Dermis blood vessel endothelial cell (primary cell): ENCODE measurements at places on chromosomes 1 and 21. TPM values are rescaled to one million over a fixed set of nuclear protein-coding genes. Genes with fewer than 3 reads are reported as not detected.

Gene STK40
- 20.4 and 57.0 TPM in 2 replicates for total RNA-seq

Gene RGS2
- total RNA-seq, result 3.0 and 5.1 TPM in 2 replicates

Gene SLC45A1
- total RNA-seq, result 1.7 TPM in 2 replicates

Gene FCRL5
- not detected in 2 replicates for total RNA-seq

Gene OR2AK2
- total RNA-seq, result not detected in 2 replicates

Gene TNFRSF4
- total RNA-seq, result 1.8 and 4.8 TPM in 2 replicates

Gene COG2
- total RNA-seq, result 19.7 and 20.1 TPM in 2 replicates

Gene KDF1
- total RNA-seq, result not detected in 2 replicates

Gene SPRR5
- total RNA-seq, result not detected in 2 replicates

Gene FCN3
- 0.09 TPM in 1 of 2 replicates, not detected in the other for total RNA-seq

Gene SLC25A34
- 0.33 and 1.7 TPM in 2 replicates for total RNA-seq

Gene CD84
- not detected in 2 replicates for total RNA-seq

GRCh38 chr1:98126740-98127139 lies 205.9 kb upstream of the DPYD start:
- DNase-seq, result peak; percentile 41

- DNase-seq, result peak; percentile 18
Measured at GRCh38 chr1:72397786-72398185, 115.4 kb upstream of the NEGR1 start.

DNA sequence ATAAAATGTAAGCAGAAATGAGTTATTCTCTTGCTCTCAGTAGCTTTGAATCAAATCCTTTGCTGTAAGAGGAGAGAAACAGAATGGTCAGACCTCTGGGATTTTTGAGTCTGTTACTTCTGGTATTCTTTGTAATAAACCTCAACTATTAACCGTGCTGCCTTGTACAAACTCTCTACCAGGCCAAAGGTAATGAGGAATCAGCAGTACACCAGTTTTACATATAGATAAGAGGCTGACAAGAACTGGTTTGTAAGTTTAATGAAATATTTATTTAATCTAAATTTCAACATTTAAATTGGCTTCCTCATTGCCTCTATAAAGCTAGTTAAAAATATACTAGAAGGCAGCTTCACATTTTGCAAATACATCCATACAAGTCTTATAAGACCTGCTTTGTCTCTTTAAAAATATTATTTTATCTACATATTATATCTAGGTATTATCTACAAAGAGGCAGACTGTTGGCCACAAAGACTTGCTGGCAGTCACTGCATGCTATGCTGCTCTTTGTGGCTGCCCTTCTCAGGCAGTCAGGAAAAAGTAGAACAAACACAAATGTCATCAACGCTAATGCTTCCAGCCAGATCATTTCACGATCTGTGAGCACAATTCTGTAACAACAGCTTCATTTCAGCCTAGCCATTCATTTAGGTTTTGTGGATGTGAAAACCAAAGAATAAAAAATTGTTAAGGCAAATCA lies 173.0 kb downstream of the GABPA start:
- peak; percentile 46 for DNase-seq

GRCh38 chr1:232911027-232911599 lies 39.3 kb upstream of the NTPCR start:
- no peak for DNase-seq

- no peak for DNase-seq
Measured at GRCh38 chr1:1236945-1237873, 5.2 kb downstream of the B3GALT6 start.

DNA sequence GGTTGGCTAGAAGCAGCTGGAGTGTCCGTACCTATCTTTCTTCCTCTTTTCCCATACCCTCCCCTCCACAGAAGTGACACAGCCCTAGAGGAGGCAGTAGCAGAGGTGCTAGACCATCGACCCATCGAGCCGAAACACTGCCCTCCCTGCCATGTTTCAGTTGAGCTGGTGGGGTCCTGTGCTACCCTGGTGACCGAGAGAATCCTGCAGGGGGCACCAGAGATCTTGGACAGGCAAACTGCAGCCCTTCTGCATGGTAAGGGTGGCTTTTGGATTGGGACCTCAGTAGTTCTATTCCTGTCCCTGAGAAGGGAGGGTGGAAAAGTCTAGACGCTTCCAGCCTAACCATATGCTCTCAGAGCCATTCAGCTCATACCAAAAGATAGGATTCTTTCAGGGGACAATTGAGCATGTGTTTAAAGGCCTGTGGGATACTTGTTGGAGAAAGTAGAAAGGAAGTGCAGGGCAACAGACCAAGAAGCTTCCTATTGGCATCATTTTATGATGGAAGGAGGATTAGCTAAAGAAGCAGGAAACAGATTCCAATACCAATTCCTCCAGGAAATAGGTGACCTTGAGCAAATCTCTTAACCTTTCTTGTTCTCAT lies 11.7 kb upstream of the BNIPL start:
- peak; percentile 89 for DNase-seq

DNA sequence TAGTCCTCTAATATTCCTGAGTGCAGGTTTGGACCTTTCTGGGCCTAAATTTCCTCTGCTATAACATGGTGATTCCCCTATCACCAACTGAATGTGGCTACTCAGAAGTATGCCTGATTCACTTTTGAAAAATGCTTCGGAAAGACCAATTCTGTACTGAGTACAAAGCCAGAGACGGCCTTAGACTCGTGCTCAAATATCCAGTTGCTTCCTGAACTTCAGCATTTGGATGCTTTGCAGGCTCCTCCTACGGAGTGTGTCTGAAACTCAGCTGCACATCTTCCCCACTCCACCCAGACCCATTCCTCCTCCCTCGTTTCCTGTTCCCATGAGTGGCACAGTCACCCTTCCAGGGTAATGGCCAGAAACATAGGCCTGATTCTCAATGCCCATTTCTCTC lies 98.4 kb upstream of the GADD45A start:
- peak; percentile 7 for DNase-seq

GRCh38 chr1:47782414-47783166 lies 214.6 kb downstream of the TRABD2B start:
- DNase-seq, result no peak

- peak; percentile 25 for DNase-seq
Measured at GRCh38 chr1:40315795-40316594, 1.1 kb downstream of the COL9A2 start.

- DNase-seq, result peak; percentile 65
Measured at GRCh38 chr1:43708002-43708410, 670 bp downstream of the ST3GAL3 start.

- DNase-seq, result no peak
Measured at GRCh38 chr1:69406244-69406643, 161.5 kb upstream of the LRRC7 start.

DNA sequence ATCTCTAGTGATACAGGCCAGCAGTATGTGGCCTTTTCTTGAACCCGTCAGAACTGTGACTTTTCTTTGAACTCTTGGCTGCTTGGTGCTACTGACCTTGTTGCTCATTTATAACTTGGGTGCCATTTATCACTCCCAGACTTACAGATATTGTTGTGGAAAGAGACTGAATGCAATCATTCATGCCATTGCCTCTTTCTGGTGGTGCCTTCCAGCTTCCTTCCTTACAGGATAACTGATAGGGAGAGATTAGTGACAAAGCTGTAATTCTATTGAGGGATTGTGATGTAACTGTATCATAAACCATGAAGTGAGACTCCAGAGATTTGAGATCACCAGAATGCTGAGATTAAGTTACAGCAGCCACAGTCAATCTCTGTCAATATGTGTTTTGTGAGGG lies 256.5 kb downstream of the USP25 start:
- peak; percentile 72 for DNase-seq

GRCh38 chr1:20729155-20729931 lies 3.2 kb downstream of the SH2D5 start:
- DNase-seq, result no peak

- DNase-seq, result no peak
Measured at GRCh38 chr1:151984313-151984956, 9.2 kb downstream of the S100A10 start.

DNA sequence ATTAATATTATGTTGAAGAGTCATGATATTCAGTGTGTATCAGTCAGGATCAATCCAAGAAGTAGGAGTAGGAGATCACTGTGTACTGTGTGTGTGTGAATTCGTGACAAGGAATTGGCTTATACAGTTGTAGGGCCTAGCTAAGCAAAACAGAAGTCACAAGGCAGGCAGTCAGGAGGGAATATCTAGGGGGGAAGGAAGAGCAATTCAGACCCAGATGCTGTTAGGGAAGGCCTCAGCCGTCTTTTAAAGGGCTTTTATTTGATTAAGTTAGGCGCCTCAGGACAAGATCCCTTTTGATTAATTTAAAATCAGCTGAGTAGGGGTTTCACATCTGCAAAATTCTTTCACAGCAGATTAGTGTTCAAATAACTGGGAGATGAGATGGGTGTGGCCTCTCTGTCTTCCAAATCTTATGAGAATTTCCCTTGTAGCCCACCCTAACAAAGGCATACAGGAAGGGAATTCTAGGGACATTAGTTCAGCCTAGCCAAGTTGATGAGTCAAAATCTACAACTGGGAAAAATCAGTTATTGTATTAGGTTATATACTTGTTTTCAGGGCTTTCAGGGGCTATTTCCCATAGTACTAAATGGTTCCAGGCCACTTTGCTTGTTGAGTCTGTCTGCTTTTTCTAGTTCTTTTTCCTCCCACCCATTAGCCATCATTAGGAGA lies 47.4 kb downstream of the ALG6 start:
- DNase-seq, result no peak

DNA sequence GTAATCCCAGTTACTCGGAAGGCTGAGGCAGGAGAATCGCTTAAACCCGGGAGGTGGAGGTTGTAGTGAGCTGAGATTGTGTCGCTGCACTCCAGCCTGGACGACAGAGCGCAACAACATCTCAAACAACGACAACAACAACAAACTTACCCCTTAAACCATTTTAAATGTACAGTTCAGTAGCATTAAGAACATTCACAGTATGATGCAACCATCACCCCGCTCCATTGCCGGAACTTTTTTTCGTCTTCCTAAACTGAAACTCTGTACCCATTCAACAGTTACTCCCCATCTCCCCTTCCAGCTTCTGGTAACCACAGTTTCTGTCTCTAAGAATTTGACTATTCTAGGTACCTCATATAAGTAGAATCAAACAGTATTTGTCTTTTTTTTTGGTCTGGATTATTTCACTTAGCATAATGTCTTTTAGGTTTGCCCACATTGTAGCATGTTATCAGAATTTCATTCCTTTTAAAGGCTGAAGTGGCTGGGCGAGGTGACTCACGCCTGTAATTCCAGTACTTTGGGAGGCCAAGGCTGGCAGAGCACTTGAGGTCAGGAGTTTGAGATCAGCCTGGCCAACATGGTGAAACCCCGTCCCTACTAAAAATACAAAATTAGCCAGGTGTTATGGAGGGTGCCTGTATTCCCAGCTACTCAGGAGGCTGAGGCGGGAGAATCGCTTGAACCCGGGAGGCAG lies 19.6 kb downstream of the CA6 start:
- no peak for DNase-seq

DNA sequence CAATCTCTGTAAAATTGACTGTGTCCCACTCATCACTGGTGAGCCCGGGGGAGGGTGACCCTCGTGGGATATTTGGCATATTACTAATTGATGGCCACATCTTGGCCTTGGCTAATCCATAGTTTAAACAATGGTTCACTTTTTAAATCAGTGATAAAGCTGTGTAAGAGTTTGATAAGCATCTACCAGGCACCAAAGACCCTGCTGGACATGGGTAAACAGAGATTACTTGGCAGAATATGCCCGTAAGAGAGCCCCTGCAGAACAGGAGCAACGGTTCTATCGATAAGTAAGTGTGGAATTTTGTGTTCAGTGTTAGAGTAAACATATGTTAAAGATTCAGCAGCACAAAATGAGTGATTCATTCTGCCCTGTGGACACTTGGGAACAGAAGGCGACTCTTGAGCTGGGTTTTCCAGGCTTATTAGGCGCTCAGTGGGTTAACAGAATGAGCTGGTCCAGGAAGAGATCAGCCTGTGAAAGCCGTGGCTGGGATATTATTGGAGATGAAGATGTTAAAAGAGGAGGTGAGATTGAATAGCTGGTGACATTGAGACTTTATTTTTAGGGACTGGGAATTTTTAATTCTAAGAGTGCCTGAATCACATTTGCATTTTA lies 55.9 kb downstream of the CNST start:
- DNase-seq, result no peak

DNA sequence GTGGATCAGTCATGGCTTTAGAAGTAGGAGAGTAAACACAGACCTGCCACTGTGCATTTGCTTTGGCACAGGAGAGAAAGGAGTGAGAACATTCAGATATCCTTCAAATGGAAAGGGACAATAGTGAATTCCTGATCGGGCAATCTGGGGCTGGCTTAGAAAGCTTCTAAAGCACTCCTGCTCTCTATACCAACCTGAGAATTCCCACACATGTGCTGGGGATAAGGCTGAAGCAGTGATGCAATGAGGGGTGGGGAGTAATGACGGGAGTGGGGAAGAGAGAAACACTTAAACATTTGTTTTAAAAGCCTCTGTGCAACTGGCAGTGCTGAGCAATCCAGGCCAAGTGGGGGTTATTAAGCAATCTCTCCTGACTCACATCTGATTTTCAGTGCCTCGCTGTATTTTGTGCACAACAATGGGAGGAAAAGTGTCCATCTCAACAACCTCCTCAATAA lies 108.8 kb downstream of the KIAA0319L start:
- peak; percentile 84 for DNase-seq

GRCh38 chr1:222224156-222224555 lies 323.7 kb downstream of the HHIPL2 start:
- DNase-seq, result no peak

GRCh38 chr1:10178597-10179405 lies 31.6 kb upstream of the KIF1B start:
- DNase-seq, result no peak

DNA sequence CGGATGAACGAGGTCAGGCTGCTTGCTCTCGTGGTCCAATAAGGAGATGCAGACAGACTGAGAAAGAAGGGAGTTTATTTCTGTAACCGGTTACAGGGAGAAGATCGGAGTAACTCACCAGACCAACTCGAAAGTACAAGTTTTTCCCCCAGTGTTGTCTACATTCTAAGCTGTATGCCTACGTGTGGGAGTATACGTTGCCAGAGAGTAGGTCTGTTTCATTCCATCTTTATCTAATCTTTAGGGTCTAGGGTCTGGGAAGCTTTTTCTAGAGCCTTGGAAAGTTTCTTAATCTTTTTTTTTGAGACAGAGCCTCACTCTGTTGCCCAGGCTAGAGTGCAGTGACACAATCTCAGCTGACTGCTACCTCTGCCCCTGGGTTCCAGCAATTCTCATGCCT lies 4.7 kb upstream of the PADI1 start:
- DNase-seq, result no peak

DNA sequence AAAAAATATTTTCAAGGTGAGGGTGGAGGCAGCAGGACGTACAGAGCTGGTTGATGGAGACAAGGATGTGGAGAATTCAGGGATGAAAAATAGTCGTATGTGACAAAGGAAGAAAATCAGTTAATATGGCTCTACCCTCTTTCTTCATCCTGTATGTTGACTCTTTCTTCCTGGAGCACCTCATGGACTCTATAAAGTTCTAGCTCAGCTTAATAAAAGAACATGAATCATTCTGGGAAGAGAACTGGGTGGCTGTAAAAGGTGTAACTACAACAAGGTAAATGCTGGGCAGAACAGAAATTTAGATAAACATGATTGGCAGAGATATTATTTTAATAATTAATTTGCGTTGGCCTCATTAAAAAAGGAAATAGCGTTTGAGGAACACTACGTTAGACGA lies 241.8 kb upstream of the MAP1LC3C start:
- DNase-seq, result no peak

GRCh38 chr21:14559102-14559501 lies 13.0 kb upstream of the SAMSN1 start:
- DNase-seq, result no peak
